ENCODE measurements at places on chromosomes 4 and X.

- peak; percentile 72 for DNase-seq
Observed at GRCh38 chr4:153521999-153522801, 56.0 kb downstream of the TMEM131L start.

DNA sequence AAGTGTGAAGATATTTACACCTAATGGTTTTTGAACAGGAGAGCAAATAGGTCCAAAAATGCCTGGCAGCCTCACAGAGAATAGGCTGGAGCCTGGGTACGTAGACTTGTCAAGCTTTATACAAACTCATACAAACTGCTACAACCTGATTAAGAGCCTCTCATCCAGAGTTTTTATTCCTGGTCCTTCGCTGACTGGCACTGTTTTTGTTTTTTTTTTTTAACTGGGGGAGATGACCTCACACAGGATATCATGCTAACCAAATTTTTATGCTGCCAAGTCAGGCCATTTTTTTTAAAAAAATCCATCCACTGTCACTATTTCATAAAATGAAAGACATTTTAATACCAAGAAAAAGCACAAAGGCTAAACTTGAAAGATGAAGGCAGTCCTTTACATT, 1.9 kb downstream of the FAM114A1 start:
- DNase-seq, result no peak

- no peak for DNase-seq
Observed at GRCh38 chrX:132216283-132216682, 3.0 kb downstream of the RAP2C start.

GRCh38 chrX:74492720-74493201, 71.5 kb downstream of the SLC16A2 start:
- peak; percentile 37 for DNase-seq

Data from stimulated activated naive CD8-positive, alpha-beta T cell treated with anti-CD3 and anti-CD28 coated beads, Interleukin-15, Interleukin-2, amounts not matched to agents 100 U/mL and 50 U/mL, for 24 hours (primary cell).